ENCODE measurements at places on chromosomes 12 and 14.
A peak's percentile ranks its signal among the peaks of the same experiment; 100 is the strongest.

- DNase-seq: no peak
Observed at GRCh38 chr12:57626111-57626920, 6.7 kb downstream of the B4GALNT1 start.

DNA sequence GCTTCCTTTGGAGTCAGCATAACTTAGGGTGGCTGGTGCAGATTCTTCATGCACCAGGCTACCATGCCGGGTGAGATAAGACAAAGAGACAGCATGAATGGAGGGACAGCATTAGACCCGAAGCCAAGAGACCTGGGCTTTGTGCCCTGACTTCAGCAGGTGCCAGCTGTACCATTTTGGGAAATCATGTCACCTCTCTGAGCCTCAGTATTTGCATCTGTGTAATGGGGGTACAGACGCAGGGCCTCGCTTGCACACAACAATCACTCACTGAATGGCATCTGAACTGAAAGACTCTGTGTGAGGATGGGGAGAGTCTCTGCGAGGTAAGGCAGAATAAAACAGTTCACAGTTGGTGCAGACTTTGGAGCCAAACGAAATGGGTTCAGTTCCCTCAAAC, 1053.7 kb downstream of the VRK1 start:
- DNase-seq: no peak

DNA sequence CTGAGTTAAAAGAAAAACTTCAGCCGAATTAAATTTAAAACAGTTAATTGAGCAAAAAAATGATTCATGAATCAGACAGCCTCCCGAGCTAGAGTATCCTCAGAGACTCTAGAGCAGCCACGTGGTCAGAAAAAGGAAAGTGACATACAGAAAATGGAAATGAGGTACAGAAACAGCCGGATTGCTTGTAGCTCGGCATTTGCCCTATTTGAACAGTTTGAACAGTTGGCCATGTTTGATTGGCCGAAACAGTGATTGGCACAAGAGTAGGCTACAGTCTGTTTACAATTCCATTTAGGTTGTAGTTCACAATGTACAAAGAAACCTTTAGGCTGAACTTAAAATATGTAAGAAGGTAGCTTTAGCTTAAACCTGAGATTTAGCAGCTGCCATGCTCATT, 12.9 kb upstream of the OXA1L start:
- no peak for DNase-seq

DNA sequence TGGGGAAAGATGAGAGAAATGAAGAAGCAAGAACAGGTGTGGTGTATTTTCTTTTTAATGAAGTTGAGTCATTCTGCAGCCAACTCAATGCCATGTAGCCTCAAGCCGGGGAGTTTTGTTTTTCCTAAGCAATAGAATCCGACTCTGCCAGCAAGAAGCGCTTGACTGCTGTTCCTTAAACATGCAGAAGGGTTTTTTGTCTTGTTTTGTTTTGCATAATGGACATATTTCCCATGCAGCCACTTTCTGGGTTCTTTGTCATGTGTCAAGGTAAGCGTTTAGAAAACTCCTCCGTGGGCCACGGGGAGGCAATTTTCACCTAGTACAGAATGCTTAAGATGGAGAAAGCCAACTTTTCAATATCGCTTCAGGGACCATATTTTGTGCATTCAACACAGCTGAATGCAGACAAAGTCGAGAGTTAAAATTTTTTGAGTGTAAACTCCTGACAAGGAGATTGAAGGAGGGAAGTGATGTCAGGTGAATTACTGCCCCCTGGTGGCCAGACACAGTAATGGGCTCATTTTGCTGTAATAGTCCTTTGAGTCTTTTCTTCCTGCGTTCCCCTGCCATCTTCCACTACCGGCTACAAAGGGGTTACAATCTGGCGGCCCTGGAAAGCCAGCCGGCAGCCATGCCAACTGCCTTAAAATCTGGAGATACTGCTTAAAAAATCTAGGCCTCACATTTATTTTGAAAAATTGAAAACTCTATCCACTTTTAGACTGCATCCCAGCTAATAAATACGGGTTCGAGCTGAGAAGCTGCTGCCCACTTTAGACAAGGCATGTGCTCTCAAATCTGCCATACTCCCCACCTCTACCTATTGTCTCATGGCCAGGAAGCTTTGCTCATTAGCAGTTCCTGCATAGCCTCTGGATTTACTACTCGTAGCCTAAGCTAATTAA, 3.2 kb upstream of the FICD start:
- peak; percentile 66 for DNase-seq

GRCh38 chr14:35825968-35826217, 245 bp upstream of the BRMS1L start:
- DNase-seq: no peak

DNA sequence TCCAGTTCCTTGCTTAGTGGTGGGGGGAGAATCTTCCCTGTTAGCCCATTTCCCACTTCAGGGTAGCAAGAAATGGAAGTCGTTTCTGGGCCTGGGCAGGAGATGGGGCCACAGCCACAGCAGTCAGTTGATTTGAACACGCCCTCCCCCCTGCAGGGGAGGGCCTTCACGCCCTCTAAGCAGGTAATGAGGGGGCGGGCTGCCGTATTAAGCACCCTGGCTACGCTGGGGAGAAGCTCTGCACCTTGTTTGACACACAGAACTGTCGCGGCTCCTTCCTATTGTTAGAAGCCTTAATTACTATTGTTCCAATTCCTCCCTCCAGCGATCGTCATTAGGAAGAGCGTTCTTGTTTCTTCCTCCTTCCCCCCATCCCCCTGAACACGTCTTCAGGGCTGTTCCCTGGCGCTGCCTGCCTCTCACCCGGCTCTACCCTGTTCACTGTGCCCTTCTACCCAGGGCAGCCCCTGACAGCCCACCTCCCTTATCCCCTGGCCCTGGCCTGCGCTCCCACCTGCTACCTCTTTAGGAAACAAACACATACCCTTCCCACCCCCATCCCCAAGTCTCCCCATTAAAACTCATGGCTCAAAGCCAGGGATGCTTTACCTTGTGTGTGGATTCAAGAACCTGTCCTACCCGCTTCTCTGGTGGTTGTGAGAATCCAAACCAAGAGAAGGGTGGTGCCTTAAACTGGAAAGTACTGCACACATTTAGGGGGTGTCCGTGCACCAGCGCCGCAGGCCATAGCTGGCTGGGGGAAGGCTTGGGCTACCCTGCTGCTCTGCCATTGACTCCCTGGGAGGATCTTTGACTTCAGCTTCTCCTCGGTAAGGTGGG, 137.6 kb downstream of the TSPAN9 start:
- DNase-seq: no peak

DNA sequence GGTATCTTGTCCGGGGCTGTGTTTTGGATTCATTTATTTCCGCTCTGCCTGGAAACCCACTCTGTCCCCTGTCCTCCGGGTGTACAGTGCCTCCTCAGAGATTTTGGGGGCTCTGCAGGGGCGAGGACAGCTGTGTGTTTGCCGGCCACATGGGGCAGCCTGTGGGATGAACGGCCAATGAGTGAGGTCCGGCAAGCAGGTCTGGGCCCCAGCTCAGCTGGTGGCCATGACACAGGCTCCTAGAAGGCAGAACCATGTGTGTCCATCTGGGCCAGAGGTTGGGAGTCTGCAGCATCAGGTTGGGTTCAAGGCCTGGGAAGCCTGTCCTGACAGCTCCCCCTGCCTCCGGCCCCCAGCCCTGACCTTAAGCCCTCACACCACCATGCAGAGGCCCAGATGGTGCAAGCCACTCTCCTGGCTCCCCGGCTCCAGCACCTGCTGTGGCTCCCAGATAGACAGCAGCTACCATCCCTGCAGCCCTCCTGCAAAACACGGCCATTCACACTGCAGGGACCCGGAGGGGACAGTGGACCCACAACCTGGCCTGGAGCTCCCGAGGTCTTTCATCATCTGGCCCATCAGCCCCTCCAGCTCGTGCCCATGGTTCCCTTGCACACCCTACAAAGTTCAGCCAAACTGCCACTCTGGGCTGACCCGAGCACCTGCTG, 220.1 kb upstream of the C14orf180 start:
- no peak for DNase-seq

DNA sequence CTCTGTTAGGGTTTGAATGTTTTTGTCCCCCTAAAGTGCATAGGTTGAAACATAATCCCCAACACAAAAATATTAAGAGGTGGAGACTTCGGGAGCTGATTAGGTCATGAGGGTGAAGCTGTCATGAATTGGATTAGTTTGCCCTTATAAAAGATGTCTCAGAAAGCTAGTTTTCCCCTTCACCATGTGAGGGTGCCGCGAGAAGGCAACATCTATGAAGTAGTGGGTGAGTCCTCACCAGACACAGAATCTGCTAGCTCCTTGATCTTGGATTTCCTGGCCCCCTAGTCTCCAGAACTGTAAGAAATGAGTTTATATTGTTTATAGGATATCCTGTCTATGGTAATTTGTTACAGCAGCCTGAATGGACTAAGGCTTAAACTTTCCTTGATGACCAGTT, 301.5 kb upstream of the ATP2B1 start:
- no peak for DNase-seq

GRCh38 chr12:28378736-28379135, 188.5 kb downstream of the CCDC91 start:
- DNase-seq: no peak

DNA sequence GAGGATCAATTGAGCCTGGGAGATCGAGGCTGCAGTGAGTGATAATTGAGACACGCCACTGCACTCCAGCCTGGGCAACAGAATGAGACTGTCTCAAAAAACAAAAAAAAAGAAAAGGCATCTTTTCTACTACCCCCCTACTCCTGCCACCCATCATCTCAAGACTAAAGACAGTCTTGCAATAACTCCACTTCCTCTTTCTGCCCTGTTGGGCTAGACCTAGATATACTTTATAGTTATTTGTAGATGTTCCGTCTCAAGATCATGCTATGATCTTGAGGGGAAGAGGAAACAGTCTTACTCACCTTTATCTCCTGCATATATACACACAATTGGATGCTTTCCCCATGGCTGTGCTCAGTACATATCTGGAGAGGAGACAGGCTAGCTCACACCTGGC, 12.1 kb upstream of the ESPL1 start:
- no peak for DNase-seq

DNA sequence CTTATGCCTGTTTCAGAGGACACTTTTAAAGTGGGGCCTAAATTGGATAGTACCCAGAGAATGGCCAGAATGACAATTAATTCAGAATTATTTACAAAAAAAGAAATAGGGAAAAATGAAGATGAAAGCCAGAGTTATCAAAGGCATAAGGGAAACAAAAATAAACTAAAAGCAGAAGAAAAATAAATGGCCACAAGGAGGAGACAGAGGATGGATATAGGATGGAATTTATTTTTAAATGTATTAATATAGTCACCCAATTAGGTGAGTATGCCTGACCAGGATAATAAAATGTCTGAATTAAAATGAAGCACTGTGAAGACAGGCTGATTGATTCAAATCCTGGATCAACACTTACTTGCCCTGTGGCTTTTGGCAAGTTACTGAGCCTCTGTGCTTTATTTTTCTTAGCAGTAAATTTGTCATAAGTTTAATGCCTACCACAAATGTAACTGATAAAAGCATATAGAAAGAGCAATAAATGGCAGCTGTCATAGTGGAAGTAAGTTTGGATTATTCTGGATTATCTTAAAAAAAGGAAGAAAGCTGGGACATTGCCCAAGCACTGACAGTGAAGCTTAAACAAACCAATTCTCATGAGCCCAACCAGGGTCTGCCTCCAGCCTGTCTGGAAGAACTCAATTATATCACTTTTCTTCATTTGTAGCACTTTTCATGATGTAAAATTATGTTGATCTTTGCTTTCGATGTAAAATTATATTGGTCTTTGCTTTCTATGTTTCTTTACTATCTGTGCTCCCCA, 3.5 kb downstream of the CLEC9A start:
- no peak for DNase-seq
